ENCODE measurements at places on chromosomes 5 and 9.
A peak's percentile ranks its signal among the peaks of the same experiment; 100 is the strongest.

GRCh38 chr9:757246-757881 is 84.1 kb upstream of the DMRT1 start:
- DNase-seq: no peak

GRCh38 chr5:8919096-8919495 is 626.8 kb downstream of the SEMA5A start:
- DNase-seq: no peak

GRCh38 chr5:114789773-114790402 is 379.8 kb downstream of the TRIM36 start:
- DNase-seq: no peak

- DNase-seq: no peak
These were observed 240.2 kb downstream of the FBXL17 start for GRCh38 chr5:108141676-108142075.

DNA sequence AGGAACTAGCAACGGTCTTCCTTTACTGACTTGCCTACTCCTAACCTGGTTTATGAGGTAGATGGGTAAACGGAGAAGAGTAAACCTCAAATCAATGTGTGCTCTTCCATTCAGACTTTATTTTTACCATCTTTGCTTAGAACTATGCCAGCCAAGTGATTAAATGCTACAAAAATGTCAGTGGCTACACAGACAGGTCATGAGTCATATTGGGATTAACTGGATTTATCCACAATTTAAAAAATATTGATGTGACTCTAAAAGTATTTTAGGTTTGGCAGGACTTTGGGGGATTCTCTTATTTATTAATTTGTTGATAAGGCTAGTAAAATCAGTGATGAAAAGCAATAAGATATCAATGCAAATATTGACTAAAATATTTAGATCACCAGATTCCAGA is 275.0 kb downstream of the PLK2 start:
- no peak for DNase-seq

DNA sequence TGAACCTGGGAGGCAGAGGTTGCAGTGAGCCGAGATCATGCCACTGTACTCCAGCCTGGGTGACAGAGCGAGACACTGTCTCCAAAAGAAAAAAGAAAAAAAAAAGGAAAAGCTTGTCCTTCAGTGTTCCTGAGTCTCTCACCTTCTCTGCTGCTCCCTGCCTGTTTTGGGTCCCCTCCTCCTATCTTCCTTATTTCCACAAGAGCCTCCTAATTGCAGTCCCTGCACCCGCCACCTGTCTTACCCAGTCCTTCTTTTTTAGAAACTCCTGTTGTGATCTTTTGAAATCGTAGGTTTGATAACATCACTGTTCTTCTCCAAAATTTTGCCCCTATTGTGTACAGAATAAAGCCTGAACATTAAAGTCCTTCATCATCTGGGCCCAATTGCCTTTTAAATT is 234.9 kb downstream of the SH3GL2 start:
- no peak for DNase-seq

DNA sequence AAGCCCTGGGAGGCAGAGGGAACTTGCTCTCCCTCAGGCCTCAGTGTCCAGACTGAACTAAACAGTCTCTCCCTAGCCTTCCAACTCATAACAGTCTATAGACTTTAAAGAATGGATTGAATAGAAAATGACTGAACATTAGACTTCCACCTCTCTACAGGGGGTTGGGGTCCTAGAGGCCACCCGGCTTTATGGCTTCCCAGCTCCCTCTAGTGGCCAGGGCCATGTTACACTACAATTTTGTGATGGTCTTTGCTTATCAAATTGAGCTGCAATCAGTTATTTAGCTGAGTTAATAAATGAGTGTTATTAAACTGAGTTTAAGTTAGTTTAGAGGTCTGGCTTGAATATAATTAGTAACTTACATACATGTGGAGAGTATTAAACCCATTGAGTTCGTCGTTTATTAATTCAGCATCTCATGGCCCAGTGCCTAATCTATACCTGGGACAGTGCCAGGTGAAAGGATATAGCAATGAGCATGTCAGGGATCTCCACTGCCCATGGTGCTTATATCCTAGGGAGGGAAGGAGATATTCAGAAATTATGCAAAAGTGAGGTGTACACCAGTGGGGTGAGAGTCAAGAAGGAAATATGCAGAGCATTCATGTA is 105.2 kb downstream of the SH3TC2 start:
- DNase-seq: peak; percentile 15

GRCh38 chr9:125085703-125086477 is 57.4 kb downstream of the SCAI start:
- no peak for DNase-seq

- DNase-seq: no peak
These were observed 314.1 kb upstream of the KIF2A start for GRCh38 chr5:61991866-61992265.

Data from stimulated activated CD8-positive, alpha-beta memory T cell treated with anti-CD3 and anti-CD28 coated beads, Interleukin-4, amount 100 ng/mL, for 4 hours (primary cell).